ENCODE measurements at places on chromosomes 2 and 18. TPM values are rescaled to one million over a fixed set of nuclear protein-coding genes. Genes with fewer than 3 reads are reported as not detected.

DNA sequence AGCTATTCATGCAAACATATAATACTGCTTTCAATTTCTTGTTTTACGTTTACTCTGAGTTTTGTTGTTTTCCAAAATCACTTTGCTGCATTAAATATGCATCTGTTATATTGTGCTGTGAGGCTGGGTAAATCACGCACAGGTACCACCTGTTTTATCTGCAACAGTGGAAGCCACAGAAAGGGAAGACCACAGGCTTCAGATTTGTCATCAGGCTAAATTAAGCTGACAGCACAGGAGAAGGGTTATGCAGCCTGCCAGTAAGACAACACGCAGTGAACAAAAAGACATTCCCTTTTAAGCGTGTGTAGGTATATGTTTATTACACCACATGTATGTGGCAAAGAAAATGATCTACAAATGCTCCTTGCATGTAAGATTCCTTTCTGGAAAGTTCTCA is 38.2 kb downstream of the ZNF516 start:
- peaks cover 14% of the 10 kb centered on the region for H3K4me1 ChIP-seq
- H3K27me3 ChIP-seq, result no peaks in the 10 kb centered on the region
- H3K27ac ChIP-seq, result no peak overlapping the region
- DNase-seq, result no peak
- no peak overlapping the region for H3K4me3 ChIP-seq
- H3K36me3 ChIP-seq, result no peaks in the 10 kb centered on the region

DNA sequence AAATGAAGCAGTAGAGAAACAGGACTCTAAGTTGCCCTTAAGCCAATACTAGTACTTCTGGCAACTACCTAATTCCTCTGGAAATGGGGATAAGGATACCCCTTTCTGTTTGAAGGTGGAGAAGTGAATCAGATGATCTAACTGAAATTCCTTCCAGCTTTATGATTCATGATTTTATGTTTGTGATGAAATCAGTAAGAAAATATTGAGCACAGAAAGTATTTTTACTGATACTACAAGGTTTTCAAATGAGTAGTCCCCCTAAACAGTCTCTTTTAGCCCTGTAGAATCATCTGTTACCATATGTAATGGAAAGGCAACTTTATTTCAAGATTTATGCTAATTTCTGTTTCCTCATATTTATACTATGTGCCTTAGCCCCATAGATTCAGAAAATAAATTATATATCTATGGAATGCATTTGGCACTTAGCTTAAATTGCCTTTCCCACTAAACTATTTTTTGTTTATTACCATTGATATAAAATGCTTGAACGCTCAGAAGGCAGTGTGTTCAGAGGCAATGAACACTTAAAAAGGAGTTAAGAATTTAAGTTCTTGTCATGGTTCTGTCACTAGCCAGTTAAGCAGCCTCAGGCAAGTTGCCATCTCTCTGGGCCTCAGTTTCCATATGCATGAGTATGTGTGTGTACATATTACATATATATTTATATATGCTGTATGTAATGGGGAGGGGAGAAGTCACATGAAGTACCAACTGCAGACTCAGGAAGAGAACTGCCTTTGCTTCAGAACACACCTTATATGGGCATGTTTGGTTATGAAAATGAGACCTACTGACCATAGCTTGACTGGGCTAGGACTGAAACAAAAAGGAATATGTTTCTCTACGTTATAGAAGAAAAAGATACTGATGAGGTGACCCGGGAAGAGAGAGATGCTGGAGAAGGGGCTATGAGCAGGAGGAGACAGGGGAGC is 97.7 kb downstream of the CDC42EP3 start:
- no peak overlapping the region for H3K27ac ChIP-seq
- no peak for DNase-seq
- H3K36me3 ChIP-seq, result no peaks in the 10 kb centered on the region
- no peak overlapping the region for H3K4me3 ChIP-seq
- no peaks in the 10 kb centered on the region for H3K27me3 ChIP-seq
- H3K4me1 ChIP-seq, result no peaks in the 10 kb centered on the region

DNA sequence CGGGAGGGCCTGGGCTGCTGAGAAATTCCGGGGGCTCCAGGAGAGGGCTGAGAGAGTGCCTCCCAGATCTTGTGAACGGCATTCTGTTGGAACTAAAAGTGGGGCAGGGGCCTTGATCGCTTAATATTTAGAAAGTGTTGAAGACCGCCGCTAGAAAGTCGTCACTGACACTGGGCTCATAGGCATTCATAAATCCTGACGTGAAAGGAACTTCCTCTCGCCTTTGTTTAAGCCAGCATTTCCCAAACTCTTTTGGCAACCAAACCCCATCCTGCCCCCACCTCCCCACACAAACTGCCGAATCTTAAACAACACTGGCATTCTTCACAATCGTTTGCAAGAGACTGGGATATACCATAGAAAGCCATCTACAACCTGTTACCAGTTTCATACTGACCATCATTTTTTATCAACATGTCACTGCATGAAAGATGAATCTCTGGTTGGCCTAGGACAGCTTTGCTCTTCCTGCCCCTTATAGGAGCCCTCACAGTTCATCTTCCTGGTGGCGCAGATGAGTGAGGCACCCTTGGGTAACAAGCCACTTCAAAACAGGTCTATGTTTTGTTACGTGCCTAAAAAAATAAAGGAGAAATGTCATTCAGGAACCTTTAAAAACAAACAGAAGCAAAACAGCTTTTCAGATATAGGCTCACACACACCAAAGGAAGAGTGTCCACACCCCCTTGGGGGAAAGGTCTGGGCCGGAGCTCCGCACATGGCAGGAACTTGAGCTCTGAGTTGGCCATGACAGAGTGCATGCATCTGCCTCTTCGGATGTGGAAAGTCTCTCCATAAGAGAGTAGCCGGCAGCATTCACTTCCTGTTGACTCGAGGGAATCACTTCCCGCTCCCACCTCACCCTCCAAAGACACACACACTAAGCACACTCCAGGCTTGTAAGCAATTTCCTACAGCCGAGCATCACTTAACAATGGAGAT is 13.0 kb downstream of the MTERF4 start:
- no peaks in the 10 kb centered on the region for H3K4me1 ChIP-seq
- no peak for DNase-seq
- peaks cover 15% of the 10 kb centered on the region for H3K36me3 ChIP-seq
- no peak overlapping the region for H3K4me3 ChIP-seq
- H3K27me3 ChIP-seq, result no peaks in the 10 kb centered on the region

- H3K4me3 ChIP-seq, result no peak overlapping the region
- peaks cover 13% of the 10 kb centered on the region for H3K27me3 ChIP-seq
- DNase-seq, result no peak
- H3K27ac ChIP-seq, result no peak overlapping the region
- H3K36me3 ChIP-seq, result no peaks in the 10 kb centered on the region
Observed at GRCh38 chr2:222159221-222159620, 139.6 kb downstream of the PAX3 start.

- H3K36me3 ChIP-seq, result no peaks in the 10 kb centered on the region
- H3K27ac ChIP-seq, result peak overlapping the region; percentile 90
- H3K27me3 ChIP-seq, result no peaks in the 10 kb centered on the region
Observed at GRCh38 chr2:63587814-63588384, 378 bp downstream of the WDPCP start.

GRCh38 chr18:69715191-69715795 is 232.4 kb downstream of the CD226 start:
- no peak for DNase-seq
- H3K27ac ChIP-seq, result no peak overlapping the region
- H3K4me1 ChIP-seq, result no peaks in the 10 kb centered on the region
- H3K36me3 ChIP-seq, result no peaks in the 10 kb centered on the region
- no peaks in the 10 kb centered on the region for H3K27me3 ChIP-seq
- H3K4me3 ChIP-seq, result no peak overlapping the region

The HNRNPLL gene
- 75.1 TPM for total RNA-seq

All from breast epithelium (tissue), 4 donors.